ENCODE measurements at places on chromosomes 7 and 10.

DNA sequence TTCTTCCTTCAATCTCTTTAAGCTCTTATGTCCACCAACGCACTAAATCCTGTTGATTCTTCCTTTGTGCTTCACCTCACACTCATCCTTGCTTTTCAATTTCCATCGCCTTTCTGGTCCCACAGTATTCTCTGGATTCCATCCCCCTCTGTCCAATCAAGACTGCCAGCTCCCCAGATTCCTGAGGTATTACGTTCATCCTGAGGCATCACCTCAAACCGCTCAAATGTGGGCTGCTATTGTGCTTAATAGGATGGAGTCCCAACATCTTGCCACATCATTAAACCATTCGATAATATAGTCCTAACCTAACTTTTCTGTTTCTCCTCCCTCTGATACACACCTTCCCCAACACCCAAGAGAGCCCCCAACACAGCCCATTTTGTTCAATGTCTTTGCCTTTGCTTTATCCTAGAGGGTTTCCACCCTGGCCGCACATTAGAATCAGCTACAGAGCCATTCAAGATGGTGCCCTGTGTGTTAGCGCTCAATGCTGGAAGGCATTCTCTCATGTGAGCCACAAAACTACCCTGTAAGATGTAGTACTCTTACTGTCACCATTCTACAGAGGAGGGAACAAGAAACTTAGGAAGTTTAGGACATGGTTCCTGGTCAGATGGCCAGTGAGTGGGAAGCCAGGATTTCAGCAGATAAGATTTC, 79.5 kb upstream of the LEP start:
- no peak for DNase-seq

DNA sequence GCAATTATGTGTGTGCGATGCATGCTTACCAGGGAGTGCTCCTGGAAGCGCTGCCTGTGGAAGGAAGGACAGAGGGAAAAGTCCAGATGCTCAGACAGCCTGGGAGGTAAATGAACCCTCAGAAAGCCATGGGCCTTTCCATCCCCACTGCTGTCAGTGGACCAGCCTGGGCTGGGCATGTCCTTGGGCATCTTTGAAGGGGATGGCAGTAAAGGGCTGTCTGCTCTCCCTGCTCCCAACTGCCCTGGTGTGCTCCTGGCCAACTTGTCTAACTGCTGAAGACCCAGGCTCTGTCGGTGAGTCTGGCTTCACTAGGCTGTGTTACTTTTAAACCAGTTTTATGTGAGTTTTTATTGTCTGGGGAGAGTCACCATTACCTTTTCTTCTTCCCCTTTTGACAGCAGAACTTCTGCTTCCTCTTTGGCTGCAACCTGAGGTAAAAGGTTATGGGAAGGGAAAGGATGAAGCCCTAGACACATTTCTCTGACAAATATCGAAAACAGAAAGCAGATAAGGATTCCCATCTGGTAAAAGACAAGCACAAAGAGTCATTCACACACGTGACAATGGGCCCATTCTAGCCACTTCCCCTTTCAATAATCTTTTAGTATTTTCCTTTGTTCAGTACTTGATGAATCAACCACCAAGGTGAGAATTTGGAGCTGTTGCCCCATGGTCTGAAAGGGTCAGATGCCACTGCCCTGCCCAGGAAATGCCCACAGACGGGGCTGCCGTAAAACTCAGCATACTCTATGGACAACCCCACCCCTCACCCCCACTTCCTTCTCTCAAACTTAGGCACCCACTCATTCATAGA, 27.6 kb upstream of the PIK3AP1 start:
- peak; percentile 55 for DNase-seq

DNA sequence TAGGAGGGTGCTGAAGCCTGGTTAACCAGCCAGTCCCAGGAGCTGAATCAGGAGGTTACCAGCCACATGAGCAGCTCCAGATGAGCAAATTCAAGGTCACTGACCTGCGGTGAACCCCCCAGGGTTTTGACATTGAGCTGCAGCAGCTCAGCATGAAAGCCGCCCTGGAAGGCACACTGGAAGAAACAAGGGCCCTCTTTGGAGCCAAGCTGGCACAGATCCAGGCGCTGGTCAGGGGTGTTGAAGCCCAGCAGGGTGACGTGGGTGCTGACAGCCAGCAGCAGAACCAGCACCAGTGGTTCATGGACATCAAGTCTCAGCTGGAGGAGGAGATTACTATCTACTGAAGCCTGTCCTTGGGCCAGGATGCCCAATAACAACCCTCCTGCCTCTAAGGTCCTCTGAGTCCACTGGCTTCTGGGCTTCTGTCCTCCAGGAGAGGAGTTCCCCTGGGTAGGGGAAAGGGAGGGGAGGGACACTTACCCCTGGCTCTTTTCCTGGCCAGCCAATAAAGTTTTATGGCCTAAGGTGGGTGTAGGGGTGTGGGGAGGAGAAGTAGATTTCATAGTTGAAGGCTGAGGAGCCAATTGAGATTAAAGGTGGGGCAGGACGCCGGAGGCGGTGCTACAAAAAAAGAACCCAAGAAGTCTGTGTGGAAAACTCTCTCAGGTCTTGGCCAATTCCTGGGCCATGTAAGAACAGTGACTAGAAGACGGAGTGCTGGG, 29.4 kb upstream of the ATOH7 start:
- DNase-seq, result no peak

DNA sequence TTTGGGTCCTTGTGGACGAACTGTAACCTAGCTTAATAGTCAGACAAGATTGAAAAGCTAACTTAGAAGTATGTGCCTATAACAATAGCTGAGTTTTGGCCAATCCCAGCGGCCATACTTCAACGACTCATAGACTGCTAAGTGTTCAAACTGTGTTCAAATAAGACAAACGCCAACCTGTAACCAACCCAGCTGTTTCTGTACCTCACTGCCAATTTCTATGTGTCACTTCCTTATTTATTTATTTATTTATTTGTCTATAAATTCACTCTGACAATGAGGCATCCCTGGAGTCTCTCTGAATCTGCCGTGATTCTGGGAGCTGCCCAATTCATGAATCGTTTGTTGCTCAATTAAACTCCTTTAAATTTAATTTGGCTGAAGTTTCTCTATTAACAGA, 21.7 kb downstream of the ST8SIA6 start:
- no peak for DNase-seq

- DNase-seq, result no peak
Measured at GRCh38 chr7:117818232-117818631, 55.0 kb downstream of the CTTNBP2 start.
